Ovary (tissue), 10 donors: ENCODE measurements at places on chromosomes 12 and 14. TPM values are rescaled to one million over a fixed set of nuclear protein-coding genes. Genes with fewer than 3 reads are reported as not detected.

PLEKHD1 gene
- 0.05 TPM for polyA plus RNA-seq

ADAM20 gene
- 0.11 TPM for polyA plus RNA-seq

CPSF2 gene
- 9.2 TPM for polyA plus RNA-seq

RTN1 gene
- 0.93 TPM for polyA plus RNA-seq

LYZ gene
- 24.6 TPM for polyA plus RNA-seq

CCND2 gene
- polyA plus RNA-seq, result 16.3 TPM

C12orf50 gene
- not detected for polyA plus RNA-seq

PPFIA2 gene
- 0.99 TPM for polyA plus RNA-seq

RNASE7 gene
- polyA plus RNA-seq, result not detected

ACOT4 gene
- polyA plus RNA-seq, result 3.9 TPM

NANOG gene
- polyA plus RNA-seq, result not detected

TAS2R43 gene
- 0.50 TPM for polyA plus RNA-seq

IFNG gene
- polyA plus RNA-seq, result 0.25 TPM

ZNF268 gene
- 10.7 TPM for polyA plus RNA-seq

MYO1H gene
- polyA plus RNA-seq, result 0.12 TPM

INSM2 gene
- not detected for polyA plus RNA-seq

CAND1 gene
- 25.7 TPM for polyA plus RNA-seq

PSMD9 gene
- polyA plus RNA-seq, result 25.6 TPM

ADGRD1 gene
- 28.3 TPM for polyA plus RNA-seq

B3GNT4 gene
- polyA plus RNA-seq, result not detected

SPTB gene
- polyA plus RNA-seq, result 0.63 TPM
